ENCODE measurements at places on chromosomes 2 and 18.

DNA sequence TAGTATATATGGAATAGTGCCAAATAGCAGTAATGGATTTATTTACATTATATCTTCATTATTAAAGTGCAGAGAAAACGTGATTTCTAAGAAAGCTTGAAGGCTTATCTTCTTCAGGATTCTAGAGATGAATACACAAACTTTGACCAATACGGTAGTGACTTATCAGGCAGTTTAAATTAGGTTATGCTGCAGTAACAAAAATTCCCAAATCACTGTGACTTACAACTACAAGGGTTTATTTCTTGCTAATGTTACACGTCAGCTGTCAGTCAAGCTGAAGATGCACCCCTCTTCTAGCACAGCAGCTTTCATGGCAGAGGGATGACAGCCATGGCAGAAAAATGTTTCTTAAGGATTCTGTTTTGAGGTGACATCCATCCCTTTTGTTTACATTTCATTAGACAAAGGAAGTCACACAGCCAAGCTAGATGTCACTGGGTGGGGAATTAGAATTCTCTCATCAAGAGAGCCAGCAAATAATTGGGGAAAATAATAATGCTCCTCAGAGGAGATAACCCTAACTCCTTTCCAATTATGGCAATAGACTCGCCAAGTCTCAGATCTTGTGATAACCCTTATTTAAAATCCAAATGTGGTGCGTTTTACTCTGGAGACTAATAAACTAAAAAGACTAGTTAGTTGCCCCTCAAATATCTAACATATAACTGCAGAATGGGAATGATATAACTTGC lies 268.3 kb upstream of the CYP26B1 start:
- DNase-seq, result no peak

DNA sequence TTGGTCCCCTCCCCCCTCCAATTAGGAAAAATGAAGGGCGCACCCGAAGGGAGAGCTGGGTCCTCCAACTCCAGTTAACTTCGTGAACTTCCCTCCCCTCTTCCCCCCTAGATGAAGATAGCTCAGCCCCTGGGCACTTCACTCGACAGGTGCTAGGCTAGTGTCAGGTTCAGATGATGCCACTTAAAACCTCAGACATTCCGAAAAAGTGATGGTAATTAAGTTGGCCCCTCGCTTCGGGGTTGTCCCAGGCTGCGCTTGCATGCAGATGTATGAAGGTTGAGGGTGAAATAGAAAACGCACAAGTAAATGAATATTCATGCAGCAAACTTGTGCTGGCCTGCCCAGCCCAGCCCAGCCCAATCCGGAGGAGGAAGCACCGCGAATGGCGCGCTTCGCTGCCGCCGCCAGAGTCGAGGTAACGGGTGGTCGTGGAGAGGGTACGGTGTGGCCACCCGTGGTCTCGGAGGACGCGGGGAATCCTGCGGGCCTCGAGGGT lies 3.0 kb upstream of the GBX2 start:
- DNase-seq, result no peak

GRCh38 chr18:73835656-73836364 lies 311.8 kb downstream of the FBXO15 start:
- no peak for DNase-seq

DNA sequence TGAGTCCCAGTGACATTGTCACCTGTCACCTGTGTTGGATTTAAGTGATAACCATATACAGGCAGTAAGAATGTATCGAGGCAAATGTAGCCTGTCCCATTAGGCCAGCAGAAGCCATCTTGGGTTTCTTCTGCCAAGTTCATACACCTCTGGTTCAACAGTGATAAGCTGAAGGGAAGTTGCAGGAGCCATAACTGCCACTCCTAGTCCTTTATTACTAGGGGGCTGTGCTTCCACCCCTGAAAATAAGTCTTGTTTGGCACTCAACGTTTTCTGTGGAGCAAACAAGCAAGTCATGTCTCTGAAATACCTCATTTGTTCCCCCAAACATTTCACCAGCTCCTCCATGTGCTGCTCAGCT lies 58.1 kb upstream of the ALPP start:
- DNase-seq, result no peak

DNA sequence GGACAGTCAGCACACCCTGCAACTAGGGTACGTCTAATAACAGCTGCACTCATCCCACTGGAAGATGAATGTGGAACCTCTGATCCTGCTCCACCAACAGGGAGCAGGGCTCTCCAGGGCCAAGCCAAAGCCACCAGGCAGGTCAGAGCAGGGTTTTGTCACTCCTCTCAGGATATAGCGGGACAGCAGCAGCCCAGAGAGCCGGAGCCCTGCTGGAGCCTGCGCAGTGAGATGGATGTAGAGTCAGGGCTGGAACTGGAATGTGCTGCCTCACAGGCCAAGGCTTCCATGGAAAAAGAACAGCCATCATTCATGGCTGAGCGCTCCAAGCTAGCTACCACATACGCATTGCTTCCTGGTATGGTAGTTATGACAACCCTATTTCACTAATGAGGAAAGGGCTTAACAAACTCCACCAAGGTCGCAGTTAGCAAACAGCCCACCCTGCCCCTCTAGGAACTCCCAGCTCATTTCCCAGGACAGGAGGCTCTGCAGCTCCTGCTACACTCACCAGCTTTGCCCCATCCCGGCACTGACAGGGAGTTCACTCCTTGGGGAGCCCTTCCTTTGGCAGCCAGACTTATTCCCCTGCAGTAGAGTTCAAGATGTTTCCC lies 85.2 kb downstream of the HS1BP3 start:
- DNase-seq, result no peak

DNA sequence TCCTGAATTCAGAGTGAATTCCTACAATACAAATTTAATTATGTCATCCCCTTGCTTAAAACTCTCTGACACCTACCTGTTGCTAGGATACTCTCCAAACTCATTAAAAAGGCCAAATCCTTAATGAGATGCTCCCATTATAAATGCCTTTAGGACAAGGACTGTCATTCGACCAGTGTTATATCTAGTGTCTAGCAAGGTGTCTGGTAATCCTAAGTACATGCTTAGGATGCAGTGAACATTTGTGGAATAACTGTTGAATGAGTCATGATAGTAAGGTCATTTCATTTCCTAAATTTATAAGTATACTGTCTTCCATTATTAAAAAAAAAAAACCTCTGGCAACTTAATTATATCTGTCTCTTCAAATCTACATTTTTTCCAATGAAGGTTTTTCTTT lies 588.9 kb upstream of the NRXN1 start:
- no peak for DNase-seq

Measured in CD4-positive, alpha-beta T cell treated with Interleukin-6 for 4 hours (primary cell).